ENCODE measurements at places on chromosomes 7 and 10.
A peak's percentile ranks its signal among the peaks of the same experiment; 100 is the strongest.

DNA sequence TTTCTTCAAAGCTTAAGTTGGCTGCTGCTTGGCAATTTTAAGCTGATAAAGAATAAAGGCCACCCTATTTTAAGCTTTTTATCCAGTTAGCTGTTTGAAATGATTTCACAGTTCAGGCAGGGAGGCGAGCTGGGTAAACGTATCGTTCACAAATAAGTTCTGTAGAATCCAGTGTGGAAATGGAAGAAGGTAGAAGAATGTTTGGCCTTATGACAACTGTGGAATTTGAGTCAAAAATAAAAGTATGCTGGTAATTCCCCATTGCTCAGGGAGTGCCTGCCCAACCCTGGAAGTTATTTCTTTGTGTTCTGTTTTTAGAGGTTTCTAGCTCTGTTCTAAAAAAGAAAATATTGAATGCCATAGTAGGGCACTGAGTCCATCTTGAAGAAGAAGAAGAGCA is 113.1 kb downstream of the ARL4A start:
- no peaks in the 10 kb centered on the region for H3K36me3 ChIP-seq
- no peak overlapping the region for H3K4me3 ChIP-seq
- H3K27me3 ChIP-seq = no peaks in the 10 kb centered on the region
- no peak for DNase-seq
- H3K4me1 ChIP-seq = peaks cover 2% of the 10 kb centered on the region

DNA sequence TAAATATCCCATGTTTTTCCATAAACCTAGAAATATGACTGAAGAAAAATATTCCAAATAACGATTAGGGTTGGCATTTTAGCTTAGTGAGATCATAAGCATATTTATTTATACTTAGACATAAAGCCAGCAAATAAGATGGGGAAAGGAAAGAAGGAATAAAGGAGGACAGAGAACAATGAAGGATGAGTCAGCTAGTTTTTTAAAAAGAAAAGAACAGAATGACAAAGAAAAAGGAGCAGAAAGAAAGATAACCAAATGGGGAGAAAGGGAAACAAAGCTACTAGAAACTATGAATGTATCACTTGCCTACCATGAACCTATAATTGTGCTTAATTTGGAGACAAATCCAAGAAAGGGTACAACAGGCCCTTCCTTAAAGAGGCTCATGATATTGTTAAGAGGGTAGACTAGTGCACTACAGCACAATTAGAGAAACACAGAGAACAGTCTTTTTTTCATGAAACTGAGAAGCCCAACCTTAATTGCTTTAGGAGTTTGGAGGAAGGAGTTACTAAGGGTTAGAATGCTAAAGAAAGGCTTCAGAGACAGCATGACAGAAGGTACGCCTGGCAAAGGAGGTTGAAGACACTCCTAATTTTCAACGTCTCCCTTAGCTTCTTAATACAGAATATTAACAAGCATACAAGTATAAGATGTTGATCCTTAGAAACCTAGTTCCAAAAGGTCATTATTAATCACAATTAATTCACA is 23.9 kb downstream of the HERPUD2 start:
- H3K27ac ChIP-seq = no peak overlapping the region
- DNase-seq = no peak
- H3K4me1 ChIP-seq = peaks cover 24% of the 10 kb centered on the region
- peaks cover 30% of the 10 kb centered on the region for H3K36me3 ChIP-seq
- H3K27me3 ChIP-seq = no peaks in the 10 kb centered on the region

DNA sequence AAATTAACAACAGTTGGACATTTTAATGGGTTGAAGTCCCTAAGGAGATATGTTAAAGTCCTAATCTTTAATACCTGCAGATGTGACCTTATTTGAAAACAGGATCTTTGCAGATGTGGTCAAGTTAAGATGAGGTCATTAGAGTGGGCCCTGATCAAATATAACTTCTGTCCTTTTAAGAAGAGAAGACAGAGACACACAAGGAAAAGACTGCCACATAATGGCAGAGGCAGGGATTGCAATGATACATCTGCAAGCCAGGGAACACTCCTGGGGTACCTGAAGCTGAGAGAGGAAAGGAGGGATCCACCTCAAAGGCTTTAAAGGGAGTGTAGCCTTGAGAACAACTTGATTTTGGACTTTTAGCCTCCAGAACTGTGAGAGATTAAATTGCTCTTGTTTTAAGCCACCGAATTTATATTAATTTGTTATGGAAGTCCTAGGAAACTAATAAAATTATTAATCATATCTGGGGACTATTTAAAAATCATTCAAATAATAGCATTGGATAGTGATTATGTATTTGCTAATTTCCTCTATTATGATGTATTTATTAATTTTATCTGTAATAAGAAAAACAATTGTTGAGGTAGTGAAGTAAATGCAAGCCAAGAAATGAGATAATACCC is 700.0 kb upstream of the PCDH15 start:
- no peak overlapping the region for H3K27ac ChIP-seq
- DNase-seq = peak; percentile 1
- H3K4me1 ChIP-seq = no peaks in the 10 kb centered on the region
- H3K27me3 ChIP-seq = no peaks in the 10 kb centered on the region
- H3K4me3 ChIP-seq = no peak overlapping the region
- no peaks in the 10 kb centered on the region for H3K36me3 ChIP-seq

DNA sequence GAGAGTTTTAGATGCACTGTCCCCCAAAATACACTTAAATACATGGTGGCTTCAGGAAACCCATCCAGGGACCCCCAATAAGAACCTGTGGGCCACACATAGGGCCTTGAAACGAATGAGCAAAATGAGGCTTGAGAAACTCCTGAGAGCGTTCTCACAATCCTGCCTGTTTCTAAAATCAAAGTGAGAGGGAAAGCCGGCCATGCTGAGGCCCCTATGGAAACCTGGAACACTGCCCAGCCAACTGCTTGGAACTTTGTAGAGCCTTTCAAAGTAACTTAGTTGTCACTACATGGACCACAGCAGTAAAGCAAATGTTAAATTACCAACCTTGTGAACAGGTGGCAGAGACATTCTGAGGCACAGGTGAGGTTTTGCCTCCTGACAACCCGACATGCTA is 13.4 kb downstream of the SGMS1 start:
- H3K36me3 ChIP-seq = no peaks in the 10 kb centered on the region
- no peak for DNase-seq
- peaks cover 33% of the 10 kb centered on the region for H3K4me1 ChIP-seq
- no peak overlapping the region for H3K27ac ChIP-seq
- no peak overlapping the region for H3K4me3 ChIP-seq

DNA sequence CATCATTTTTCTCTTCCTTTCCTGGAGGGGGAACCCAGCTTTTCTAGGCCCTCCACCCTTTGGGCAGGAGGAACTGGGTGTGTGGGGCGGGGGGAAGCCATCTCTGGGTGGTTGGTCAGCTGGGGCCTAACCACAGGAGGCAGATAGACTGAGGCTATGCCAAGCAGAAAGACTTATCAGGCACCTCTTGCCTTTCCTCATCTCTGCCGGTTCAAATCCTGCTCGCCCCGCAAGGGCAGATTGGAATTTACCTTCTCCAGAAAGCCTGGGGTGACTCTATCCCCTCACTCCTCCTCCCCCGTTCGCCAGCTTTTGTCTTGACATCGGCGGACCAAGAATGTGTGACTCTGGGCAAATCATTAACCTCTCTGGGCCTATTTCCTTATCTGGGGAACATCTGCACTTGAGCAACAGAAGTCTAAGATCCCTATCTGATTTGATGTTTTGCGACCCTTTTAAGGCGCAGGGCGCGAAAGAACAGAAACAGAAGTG is 584 bp upstream of the GARS1 start:
- DNase-seq = peak; percentile 56
- H3K36me3 ChIP-seq = peaks cover 38% of the 10 kb centered on the region
- H3K4me1 ChIP-seq = peaks cover 67% of the 10 kb centered on the region

DNA sequence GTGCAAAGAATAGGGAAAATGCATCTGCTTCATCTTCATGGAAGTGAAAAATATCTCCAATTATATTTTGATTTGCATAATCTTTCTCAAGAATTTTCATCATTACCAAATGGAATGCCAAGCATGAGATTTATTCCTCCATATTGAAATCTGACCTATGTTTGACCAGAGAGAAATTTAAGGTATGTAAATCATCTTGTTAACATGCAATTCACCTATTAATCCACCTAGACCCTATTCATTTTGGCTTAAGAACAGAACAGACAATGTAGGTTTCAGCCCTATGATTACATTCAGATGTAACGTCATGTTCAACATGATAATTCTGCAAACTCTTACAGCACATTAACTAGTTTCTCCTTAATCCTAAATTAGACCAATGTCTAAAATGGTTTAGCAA is 30.8 kb upstream of the TMEM140 start:
- no peak for DNase-seq
- H3K36me3 ChIP-seq = peaks cover 16% of the 10 kb centered on the region
- no peaks in the 10 kb centered on the region for H3K4me1 ChIP-seq
- H3K27ac ChIP-seq = no peak overlapping the region
- no peak overlapping the region for H3K4me3 ChIP-seq

DNA sequence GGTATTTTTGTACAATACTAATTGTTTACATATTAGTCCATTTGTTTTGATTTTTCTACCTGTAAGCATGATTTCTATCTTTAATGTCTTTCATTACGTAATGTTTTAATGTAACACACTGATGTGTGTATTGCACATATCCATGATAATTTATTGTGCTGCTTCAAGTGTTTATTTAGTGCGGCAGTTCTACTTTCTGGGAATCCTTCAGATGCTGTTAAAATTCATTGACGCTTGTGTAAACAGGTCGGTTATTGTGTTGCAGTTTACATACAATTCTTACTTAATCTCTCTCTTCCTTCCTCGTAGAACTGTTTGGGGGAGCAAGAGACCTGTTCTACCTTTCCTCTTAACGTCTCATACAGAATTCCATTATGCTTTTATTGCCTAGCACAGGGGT is 6.9 kb downstream of the TMEM60 start:
- no peak overlapping the region for H3K4me3 ChIP-seq
- peaks cover 14% of the 10 kb centered on the region for H3K36me3 ChIP-seq
- no peak for DNase-seq
- H3K27me3 ChIP-seq = no peaks in the 10 kb centered on the region
- peaks cover 17% of the 10 kb centered on the region for H3K4me1 ChIP-seq

GRCh38 chr7:44292876-44293560 is 32.4 kb downstream of the CAMK2B start:
- peaks cover 40% of the 10 kb centered on the region for H3K27me3 ChIP-seq
- H3K27ac ChIP-seq = no peak overlapping the region
- H3K4me1 ChIP-seq = no peaks in the 10 kb centered on the region
- H3K36me3 ChIP-seq = no peaks in the 10 kb centered on the region
- H3K4me3 ChIP-seq = no peak overlapping the region
- DNase-seq = no peak

GRCh38 chr10:86599729-86600128 is 54.6 kb upstream of the OPN4 start:
- no peaks in the 10 kb centered on the region for H3K36me3 ChIP-seq
- H3K27me3 ChIP-seq = no peaks in the 10 kb centered on the region
- no peaks in the 10 kb centered on the region for H3K4me1 ChIP-seq
- no peak for DNase-seq
- H3K27ac ChIP-seq = no peak overlapping the region

- no peak overlapping the region for H3K4me3 ChIP-seq
- no peak overlapping the region for H3K27ac ChIP-seq
- DNase-seq = no peak
- H3K4me1 ChIP-seq = peaks cover 4% of the 10 kb centered on the region
These were observed 22.8 kb upstream of the ADAMTS14 start for GRCh38 chr10:70649526-70649925.

DNA sequence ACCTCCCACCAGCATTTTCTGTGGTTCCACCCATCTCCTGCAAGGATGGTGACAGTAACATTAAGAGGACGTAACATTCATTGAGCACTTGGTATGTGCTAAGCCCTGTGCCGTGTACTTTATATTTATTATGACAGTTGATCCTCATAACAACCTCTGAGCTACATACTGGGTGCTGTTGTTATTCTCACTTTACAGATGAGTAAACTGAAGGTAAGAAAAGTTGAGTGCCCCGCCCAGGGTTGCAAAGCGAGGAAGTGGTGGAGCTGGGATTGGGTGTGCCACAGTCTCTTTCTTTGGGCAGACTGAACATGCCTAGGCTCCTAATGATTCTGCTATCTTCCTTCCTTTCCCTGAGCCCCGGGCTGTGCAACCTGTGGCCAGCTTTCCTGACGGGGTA is 107.4 kb downstream of the SH3PXD2A start:
- no peaks in the 10 kb centered on the region for H3K27me3 ChIP-seq
- no peak overlapping the region for H3K4me3 ChIP-seq
- no peak overlapping the region for H3K27ac ChIP-seq
- no peak for DNase-seq

DNA sequence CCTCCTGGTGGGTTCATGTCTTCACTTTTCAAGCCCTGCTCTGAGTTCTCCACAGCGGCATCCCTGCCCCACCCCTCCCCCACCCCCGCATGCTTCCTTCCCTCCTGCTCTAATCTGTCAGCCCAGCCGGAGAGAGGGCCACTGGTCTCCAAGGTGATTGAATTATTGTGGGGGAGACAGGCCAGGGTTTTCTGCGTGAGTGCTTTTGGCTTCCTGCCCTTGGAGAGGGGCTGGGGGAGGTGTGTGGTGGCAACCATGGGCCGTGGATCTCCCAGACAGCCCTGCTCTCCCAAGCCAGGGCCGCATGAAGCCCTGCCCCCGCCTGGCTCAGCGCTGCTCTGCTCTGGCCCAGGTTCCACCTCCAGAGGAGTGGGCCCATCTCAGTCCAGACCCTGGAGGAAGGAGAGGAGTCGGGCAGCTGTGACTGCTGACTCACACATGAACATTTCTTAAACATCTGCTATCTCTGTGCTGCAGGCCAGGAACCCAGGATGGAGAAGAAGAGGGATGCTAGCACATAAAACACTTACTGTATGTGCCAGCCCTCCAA is 109.9 kb downstream of the ZMIZ1 start:
- DNase-seq = no peak
- no peaks in the 10 kb centered on the region for H3K4me1 ChIP-seq
- H3K4me3 ChIP-seq = no peak overlapping the region
- H3K27ac ChIP-seq = no peak overlapping the region
- H3K27me3 ChIP-seq = no peaks in the 10 kb centered on the region

GRCh38 chr7:24908727-24909126 is 71.3 kb downstream of the OSBPL3 start:
- H3K36me3 ChIP-seq = peaks cover 31% of the 10 kb centered on the region
- H3K4me3 ChIP-seq = no peak overlapping the region
- DNase-seq = no peak
- no peak overlapping the region for H3K27ac ChIP-seq
- no peaks in the 10 kb centered on the region for H3K4me1 ChIP-seq
- no peaks in the 10 kb centered on the region for H3K27me3 ChIP-seq
